ENCODE measurements at places on chromosomes 6 and 20.

DNA sequence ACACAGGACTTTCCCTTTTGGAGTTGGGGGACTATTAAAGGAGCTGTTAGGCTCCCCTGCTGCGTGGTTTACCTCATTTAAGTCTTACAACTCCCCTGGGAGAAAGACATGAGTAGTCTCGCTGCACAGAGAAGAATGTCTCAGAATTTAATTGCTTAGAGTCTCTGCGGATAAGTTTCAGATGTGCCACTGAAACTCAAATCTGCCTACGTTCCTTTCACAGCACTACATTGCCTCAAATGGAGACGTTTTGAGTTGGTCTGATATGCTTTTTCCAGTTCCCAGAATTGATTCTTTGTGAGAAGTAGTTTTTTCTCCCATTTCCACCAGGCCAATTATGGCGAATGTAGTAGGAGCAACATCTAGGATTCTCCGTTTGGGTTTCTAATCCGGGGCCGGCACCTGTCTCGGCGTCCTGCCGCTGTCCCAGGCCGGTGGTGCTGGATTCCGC, 532 bp upstream of the SLC35F1 start:
- DNase-seq = no peak

DNA sequence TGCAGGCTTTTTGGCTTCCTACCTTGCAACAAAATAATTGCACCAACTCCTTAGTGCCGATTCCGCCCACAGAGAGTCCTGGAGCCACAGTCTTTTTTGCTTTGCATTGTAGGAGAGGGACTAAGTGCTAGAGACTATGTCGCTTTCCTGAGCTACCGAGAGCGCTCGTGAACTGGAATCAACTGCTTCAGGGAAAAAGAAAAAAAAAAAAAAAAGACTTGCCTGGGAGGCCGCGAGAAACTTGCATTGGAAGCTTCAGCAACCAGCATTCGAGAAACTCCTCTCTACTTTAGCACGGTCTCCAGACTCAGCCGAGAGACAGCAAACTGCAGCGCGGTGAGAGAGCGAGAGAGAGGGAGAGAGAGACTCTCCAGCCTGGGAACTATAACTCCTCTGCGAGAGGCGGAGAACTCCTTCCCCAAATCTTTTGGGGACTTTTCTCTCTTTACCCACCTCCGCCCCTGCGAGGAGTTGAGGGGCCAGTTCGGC, 420 bp downstream of the SOX4 start:
- DNase-seq = no peak

DNA sequence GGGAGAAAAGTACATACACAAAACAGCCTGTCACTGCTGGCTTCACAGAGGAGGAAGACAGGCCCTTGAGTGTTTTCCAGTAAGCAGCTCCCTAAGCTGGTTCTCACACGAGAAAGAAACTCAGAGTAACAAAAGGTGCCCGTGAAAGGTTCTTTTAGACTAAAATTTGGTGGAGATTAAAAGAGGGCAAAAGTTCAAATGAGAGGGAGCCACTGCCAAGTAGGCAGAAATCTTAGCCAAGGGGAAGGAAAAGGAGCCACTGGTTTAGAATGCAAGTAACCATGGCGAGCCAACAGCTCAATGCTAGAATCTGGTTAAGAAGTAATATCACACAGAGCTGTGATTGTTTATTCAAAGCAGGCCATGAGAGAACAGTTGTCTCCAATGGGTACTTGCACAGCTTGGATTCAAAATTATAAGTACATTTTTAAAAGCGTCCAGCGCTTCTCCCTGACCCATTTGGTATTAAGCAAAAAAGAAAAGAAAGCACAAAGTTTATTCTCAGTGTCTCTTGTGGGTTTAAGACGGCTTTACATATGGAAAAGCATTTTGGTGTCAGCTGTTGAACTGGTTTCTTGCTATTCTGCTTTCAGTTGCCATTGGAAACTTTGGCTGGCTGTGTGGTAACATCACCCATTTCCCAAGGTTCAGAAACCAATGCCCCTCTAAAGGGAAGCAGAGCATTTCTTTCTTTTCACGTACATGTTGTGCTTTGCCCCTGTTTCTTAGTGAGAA, 648.5 kb downstream of the RNF144B start:
- DNase-seq = no peak

GRCh38 chr20:59850018-59850641, 83.3 kb downstream of the SYCP2 start:
- no peak for DNase-seq

- no peak for DNase-seq
Observed at GRCh38 chr6:168158980-168159349, 80.0 kb upstream of the FRMD1 start.

GRCh38 chr6:23601811-23602345, 524.1 kb upstream of the NRSN1 start:
- DNase-seq = no peak
